ENCODE measurements at places on chromosomes 1 and 21.

DNA sequence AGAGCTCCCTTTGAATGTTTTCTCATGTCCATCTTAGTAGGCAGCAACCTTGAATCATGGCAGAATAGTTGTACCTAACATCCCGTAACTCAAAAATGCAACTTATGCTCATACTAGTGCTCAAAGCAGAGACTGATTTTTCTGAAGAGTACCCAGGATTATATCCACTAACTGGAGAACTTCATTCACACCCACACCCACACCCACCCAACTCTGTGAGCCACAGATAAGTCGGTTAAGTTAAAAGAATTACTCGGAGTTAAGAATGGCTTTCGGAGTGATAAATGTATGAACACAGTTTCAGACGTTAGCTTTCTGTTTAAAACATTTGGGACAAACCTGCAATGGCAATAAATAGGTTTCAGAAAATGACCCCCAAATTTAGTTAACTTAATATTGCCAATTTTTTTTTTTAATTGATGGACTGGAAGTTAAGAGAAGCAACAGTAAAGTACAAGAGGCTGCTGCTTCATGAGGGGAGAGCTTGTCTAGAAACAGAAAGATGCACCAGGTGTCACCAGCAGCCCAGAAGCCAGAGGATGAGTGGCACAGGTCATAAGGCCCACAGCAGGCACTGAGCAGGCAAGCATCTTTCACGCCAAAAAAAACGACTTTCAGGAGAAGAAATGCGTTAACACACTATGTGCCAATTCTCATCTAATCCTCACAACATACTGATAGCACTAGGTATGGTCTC is 48.4 kb upstream of the C1orf198 start:
- no peak for DNase-seq

DNA sequence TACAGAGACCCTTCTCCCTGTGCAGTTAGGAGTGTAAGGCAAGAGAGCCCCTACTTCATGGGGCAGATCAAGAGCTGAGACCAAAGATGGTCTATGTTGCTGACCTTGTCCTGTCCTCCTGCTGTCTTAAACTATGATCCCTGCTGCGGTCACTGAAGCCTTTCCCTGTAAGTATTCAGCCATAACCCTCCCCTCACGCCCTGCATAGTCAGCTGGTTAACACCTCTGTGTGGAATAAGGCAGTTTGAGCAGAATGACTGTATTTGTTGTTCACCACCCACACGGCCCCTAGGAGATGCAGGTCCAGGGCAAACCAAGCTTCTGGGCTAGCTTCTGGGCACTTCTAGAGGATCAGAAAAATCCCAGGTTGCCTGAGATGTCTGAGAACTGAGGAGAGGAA is 356 bp downstream of the TSPAN1 start:
- DNase-seq, result no peak

- no peak for DNase-seq
Observed at GRCh38 chr1:3450202-3450863, 4.1 kb upstream of the ARHGEF16 start.

- DNase-seq, result no peak
Observed at GRCh38 chr1:71783071-71783470, 499.3 kb downstream of the NEGR1 start.

- peak; percentile 53 for DNase-seq
Observed at GRCh38 chr1:93758842-93759515, 77.3 kb upstream of the BCAR3 start.

DNA sequence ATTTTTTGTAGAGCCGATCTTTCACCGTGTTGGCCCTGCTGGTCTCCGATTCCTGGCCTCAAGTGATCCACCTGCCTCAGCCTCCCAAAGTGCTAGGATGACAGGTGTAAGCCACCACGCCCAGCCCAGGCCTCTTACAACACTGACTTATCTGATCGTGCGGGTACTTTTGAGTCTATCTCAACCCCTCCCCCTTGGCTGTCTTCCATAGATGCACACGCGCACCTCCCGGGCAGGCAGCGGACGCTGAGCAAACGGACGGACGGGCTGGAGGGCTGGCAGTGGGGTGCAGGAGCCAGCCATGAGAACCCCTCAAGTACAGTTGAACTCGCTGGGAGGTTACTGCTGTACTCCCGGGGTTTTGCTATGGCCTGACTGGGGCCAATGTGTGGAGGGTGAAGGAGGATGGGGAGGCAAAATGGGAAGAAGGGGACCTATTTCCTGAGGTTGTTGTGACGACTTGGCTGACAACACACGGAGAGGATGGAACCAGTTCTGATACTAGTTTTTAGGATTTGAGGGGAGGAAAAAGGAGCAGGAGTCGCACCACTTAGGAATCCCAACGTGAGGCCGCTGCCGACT is 959 bp downstream of the CD58 start:
- no peak for DNase-seq

- DNase-seq, result no peak
Observed at GRCh38 chr1:92484472-92485380, 2.0 kb downstream of the GFI1 start.

- no peak for DNase-seq
Observed at GRCh38 chr1:228691926-228692325, 43.4 kb upstream of the RHOU start.

GRCh38 chr1:64598100-64598571 is 128.2 kb downstream of the CACHD1 start:
- DNase-seq, result peak; percentile 24

- no peak for DNase-seq
Observed at GRCh38 chr1:212118167-212118871, 82.8 kb downstream of the DTL start.

DNA sequence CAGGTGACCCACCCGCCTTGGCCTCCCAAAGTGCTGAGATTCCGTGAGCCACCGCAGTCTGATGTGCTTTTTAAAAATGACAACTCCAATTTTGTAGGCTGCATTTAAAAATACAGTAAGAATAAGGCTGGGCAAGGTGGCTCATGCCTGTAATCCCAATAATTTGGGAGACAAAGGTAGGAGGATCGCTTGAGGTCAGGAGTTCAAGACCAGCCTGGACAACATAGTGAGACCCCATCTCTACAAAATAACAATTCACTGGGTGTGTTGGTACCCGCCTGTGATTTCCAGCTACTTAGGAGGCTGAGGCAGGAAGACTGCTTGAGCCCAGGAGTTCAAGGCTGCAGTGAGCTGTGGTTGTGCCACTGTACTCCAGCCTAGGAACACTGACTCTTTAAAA is 23.4 kb downstream of the SLC19A2 start:
- DNase-seq, result no peak

DNA sequence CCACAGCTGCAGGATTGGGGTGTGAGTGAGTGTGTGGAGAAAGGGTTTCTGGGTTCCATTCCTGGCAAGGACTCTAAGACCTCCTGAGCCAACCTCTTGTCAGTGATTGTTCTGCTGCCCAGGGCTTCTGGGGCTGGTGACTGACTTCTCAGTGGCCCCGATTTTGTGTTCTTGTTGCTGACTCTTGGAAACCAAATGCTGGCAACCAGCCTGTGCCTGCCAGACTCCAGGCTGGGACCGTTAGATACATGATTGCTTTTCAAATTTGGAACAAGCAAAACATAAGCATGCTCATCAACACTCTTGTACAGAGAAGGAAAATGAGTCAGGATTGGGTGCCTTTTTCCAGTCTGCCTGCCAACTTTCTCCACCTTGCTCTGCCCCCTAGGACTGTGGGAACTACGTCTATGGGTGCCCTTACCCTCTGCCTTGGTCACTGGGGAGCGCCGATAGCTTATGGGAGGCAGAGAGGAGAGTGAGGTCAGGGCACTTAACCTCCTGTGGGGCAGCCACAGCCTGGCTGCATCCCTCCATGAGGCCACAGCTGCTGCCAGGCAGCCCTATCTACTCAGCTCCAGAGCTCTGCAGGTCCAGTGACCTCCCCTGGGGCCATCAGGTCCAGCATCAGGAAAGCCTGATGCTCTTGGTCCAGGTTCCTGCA is 39.3 kb upstream of the EPS8L3 start:
- DNase-seq, result no peak

DNA sequence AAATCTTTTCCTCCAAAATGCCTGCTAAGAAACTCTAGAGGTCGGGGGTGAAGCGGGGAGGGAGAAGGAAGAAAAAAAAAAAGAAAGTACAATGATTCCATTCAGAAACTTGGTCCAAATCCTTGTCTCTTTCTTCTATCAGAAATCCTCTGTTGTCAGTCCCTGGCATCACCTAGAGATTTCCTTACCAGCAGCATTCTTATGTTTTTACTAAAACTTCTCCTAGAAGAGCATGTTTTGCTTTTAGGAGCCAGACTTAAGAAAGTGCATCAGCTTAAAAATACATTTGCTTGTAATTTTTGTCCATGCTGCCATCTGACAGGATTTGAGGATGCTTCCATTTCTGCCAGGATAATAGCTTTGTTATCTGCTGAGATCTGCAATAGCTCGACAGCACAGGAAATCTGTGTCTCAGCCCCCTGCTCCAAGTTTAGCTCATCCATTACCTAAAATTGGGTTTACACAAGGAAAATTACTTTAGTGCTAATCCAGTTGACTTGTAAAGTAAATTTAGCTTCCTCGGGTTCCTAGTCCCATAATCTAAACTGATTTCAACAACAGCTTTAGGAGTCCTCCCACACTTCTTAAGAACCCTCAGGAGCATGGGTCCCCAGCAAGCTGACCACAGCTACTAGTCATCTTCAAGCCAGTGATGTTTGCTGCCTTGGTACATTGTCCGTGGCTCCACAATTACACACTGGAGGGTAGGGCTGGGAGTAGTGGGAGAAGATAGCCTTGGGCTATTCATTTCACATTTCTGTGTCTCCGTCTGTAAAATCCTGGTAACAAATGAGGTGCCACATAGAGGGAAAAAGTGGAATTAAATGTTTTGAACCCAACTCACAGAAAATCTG is 92.3 kb upstream of the UBE2U start:
- DNase-seq, result no peak

DNA sequence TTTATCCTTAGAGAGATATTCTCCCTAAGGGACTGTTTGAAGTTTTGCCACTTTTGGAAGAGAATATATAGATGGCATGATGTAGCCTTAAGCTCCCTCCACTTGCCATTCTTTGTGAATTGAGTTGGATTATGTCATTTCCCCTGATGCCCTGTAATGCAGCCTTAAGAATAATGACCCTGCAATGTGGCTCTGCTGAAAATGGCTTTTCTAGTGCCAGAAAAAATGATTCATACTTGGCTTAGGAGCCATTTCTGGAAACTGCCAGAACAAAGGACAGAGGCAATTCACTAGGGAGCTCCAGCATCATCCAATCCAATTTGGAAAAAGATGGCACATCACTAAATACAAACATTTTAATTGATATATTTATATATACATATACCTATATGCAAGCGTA is 265.3 kb downstream of the SPATA17 start:
- DNase-seq, result no peak

DNA sequence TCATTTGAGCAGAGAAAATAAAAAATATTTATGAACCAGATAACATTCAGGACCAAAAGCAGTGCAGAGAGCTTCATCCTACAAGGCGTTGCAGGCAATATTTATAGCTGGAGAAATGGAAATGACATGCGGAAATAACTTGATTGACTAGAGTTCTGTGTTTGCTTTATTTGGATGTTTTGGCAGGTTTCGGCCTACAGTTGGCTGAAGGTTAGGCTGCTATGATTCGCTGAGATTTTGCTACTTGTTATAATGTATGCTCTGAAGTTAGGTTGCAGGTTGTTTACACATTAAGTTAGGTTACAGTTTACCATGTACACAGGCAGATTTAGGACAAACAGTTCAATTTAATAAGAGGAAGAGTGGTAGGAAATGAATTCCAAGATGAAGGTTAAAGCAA is 632 bp upstream of the OR13G1 start:
- no peak for DNase-seq

- no peak for DNase-seq
Observed at GRCh38 chr1:237031480-237031879, 10.5 kb upstream of the RYR2 start.

DNA sequence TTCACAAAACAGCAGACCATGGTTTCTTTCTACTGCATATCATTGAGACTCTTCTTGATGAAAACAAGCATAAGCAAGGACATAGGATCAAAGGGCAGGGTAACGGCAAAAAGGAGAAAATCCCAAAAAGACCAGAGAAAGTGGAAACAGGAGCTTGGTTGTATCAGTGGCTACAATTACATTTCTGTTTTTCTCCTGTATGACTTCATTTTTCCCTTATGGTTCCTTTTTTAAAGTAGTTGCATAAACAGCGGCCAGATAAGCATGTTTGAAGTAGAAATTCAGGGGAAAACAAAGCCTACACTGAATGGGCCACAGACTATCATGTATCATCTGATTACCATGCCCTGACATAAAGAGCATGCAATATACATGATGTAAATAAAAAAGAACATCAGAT is 4.6 kb downstream of the EGLN1 start:
- no peak for DNase-seq

GRCh38 chr1:24322470-24323177 is 3.5 kb downstream of the GRHL3 start:
- DNase-seq, result peak; percentile 33

DNA sequence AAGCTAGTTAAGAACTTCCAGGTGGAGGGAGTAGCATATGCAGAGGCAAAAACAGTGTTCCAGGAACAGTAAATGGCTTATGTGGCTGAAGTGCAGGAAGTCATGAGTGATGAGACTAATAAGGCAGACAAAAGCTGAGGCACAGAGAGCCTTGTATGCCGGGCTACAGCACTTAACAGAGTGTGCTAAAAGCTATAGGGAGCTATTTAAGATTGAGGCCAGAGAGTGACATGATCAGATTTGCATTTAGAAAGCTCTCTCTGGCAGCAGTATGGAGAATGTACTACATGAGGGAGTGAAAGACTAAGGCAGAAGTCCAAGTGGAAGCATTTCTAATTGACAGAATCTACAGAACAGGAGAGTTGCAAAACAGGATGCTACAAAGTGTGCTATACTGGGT is 38.6 kb downstream of the WASF2 start:
- no peak for DNase-seq

- no peak for DNase-seq
Observed at GRCh38 chr1:17577907-17578297, 38.4 kb downstream of the ARHGEF10L start.

DNA sequence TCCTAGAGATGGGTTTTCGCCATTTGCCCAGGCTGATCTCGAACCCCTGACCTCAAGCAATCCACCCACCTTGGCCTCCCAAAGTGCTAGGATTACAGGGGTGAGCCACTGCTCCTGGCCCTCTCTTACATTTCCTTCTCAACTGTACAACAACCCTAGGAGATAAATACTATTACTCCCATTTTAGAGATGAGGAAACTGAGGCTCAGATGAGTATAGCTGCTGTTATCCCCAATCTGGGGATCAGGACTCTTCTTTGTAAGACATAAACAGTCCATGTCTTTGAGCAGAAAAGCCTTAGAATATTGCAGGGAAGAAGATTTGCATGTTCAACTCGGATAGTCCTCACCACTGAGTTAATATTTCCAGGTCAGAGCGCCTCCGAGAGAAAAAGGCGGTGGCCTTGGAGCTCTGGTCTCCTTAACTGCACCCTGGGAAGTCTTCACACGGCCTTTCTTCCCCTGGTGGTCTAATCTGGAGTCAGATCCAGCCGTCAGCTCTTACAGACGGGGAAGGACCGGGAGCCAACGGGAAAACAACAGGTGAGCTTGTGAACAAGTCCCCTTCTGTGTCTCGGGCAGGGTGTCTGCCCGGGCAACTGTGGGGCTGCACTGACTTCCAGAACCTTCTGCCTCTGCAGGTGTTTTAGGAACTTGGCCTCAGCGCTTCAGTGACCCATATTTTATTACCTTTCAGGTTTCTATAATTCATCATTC is 5.9 kb upstream of the OLIG1 start:
- no peak for DNase-seq

Data from AG08396 (cell line).